NCI-H146 (cell line): ENCODE measurements at places on chromosomes 7 and 10.

GRCh38 chr10:90849956-90850749 lies 7.7 kb downstream of the HTR7 start:
- no peak for DNase-seq

- peak; percentile 63 for DNase-seq
Measured at GRCh38 chr10:62081341-62082270, 180.1 kb downstream of the ARID5B start.

DNA sequence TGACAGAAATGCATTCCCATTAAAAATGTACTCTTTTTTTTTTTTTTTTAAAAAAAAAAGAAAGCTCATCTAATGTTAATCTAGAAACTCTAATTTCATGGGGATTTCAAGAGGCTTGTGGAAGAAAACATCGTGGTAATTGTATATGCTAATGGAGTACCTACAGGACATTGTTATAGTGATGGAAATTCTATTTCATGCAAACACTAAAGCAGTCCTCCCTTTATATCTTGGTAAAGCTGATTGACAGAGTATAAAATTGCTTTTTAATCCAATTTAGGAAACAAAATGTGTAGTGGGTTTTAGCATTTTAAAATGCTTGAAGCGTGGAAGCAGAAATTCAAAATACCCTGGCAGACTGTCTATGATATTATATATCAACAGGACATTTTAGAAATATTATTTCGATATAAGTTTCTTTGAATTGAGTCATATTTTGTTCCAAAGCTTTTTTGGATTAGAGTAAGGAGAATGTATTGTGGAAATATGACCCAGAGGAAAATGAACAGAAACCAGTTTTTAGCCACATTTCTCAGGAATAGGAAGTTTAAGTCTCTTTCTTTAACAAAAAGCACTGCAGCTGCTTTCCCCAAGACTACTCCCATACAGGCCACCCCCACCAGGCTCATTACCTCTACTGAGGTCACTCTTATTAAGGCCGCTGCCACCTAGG lies 121.9 kb downstream of the WNT2 start:
- no peak for DNase-seq

DNA sequence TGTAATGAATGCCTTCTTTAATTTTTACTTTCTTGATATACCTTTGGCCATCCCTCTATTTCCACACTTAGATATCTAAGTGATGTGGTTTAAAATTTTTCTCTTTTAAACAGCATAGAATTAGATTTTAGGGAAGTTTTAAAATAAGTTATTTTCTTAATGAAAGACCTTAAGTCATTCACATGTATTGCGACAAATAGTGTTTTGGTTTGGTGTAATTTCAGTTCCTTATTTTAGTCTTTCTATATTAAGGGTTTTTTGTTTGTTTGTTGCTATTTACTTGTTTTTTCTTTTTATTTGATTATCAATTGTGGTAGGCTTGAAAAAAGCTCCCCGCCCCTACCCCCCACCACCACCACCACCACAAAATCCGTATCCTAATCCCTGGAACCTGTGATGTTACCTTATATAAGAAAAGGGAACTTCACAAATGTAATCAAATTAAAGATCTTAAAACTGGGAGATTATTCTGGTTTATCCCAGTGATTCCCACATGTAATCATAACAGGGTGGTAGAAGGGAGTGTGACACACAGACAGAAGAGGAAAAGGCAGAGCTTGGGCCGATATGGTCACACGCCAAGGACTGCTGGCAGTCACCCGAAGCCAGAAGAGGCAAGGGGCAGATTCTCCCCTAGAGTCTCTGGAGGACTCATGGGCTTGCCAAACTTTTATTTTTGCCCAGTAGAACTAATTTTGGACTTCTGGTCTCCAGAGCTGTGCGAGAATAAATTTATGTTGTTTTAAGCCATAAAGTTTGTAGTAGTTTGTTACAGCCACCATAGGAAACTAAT lies 149.7 kb downstream of the NPSR1 start:
- no peak for DNase-seq

DNA sequence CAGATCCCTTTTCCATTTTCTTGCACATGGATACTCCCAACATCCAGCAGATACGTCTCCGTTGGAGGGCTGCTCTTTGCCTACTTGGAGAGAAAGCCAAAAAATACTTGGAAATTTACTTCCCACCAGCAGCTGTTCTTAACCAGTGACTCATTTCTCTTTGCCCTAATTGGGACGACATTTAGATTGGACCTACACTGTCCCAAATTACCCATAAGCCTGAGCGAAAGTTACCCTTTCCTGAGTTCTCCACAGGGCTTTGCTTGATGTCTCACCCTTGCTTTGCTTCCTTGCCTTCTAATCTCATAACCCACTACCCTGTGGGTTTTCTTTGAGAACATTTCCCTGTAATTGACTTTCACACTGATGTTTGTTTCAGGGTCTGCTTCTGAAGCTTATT lies 48.1 kb downstream of the SAMD8 start:
- no peak for DNase-seq

- peak; percentile 98 for DNase-seq
Measured at GRCh38 chr10:514137-514671, 175.3 kb downstream of the DIP2C start.

GRCh38 chr10:125479059-125479458 lies 203.9 kb downstream of the TEX36 start:
- no peak for DNase-seq

DNA sequence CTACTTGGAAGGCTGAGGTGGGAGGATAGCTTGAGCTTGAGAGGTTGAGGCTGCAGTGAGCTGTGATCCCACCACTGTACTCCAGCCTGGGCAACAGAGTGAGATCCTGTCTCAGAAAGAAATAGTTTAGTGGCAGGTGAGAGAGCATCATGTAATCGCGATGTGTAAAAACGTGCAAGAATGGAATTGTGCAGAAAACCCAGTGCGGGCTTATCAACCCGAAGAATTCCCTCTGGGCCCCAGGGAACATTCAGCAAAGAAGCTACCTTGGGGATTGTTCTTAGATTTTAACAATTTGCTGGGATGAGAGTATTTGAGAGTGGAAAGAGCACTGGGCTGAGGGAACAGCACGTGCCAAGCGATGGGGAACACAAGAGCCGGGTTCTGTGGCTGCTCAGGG lies 107.4 kb upstream of the INSYN2A start:
- no peak for DNase-seq

DNA sequence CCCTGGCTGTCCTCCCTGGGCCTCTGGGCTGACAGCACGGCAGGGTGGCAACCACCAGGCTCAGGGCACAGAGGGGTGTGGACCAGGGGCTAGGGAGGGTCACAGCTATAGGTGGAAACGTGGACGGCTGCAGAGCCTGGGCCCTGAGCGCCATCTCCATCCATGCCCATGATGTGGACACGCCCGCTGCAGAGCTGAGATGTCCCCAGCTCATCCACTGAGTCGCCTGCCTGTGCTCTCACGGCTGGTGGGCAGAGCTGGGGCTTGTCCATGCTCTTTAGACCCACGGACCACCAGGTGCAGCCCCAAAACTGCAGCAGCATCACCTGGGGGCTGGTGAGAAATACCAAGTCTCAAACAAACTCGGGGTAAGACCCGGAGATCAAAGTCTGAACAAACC lies 16.1 kb downstream of the TECPR1 start:
- no peak for DNase-seq

GRCh38 chr10:133422807-133423771 lies 1.3 kb downstream of the SPRN start:
- DNase-seq: no peak
